Retinal pigment epithelial cell (primary cell): ENCODE measurements at places on chromosomes 6 and 20.

- DNase-seq, result no peak
Observed at GRCh38 chr20:4335722-4336121, 320.4 kb upstream of the RNF24 start.

DNA sequence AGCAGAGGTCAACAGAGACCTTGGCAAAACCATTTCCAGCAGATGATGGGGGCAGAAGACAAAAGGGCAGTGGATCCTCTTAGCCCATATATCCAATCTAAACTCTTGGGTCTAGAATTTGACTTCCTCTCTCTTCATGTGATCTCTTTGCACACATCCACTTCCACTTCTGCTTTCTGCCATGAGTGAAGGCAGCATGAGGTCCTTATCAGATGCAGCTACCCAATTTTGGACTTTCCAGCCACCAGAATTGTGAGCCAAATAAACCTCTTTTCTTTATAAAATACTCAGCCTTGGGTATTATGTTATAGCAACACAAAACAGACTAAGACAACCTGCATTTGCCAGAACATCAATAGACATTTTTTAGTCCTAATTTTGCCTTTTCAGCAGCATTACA, 191.6 kb downstream of the ADAT2 start:
- no peak for DNase-seq

GRCh38 chr6:29563435-29563965, 4.0 kb upstream of the UBD start:
- DNase-seq, result no peak

- DNase-seq, result no peak
Observed at GRCh38 chr6:45387236-45387635, 9.5 kb upstream of the SUPT3H start.

- DNase-seq, result peak; percentile 88
Observed at GRCh38 chr6:144797881-144798589, 512.9 kb downstream of the UTRN start.

- DNase-seq, result no peak
Observed at GRCh38 chr6:42220807-42221206, 3.1 kb upstream of the MRPS10 start.

DNA sequence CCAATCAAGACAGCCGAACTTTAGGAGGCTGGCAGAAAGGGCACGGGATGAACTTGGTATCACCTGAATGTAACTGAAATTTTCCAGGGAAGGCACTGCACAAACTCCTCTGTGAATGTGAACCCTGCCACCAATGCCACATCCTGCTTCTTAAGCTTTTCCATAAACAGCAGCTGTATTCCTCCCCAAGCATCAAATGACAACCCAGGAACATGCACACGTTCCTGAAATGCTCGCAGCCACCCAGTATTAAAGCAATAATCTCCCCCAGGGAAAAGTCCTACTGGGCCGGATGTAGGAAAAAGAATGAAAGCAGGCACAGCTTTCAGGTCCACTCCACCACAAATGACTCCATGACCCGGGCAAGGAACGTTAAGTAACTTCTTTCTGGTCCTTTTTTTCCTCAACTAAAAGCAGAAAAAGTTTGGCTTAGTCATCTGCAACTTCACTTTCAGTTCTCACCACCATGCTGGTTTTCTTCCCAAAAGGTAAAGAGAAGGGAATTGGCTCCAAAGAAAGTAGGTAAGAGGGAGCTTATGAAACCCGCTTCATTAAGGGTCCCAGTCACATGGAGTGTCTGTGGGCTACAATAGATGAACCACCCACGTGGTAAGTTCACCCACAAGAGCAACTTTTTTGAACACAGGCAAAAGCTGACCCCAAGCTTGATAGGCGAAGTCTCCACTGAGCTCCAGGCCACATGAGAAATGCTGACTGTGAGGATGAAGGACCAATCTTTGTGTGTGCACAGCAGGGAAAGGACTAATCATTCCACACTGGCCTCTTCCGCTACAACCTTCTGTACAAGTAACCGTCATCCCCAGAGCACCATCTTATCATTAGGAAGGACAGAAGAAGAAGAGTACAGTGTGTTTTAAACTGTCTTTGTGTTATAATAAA, 90.1 kb downstream of the HIVEP2 start:
- DNase-seq, result no peak

DNA sequence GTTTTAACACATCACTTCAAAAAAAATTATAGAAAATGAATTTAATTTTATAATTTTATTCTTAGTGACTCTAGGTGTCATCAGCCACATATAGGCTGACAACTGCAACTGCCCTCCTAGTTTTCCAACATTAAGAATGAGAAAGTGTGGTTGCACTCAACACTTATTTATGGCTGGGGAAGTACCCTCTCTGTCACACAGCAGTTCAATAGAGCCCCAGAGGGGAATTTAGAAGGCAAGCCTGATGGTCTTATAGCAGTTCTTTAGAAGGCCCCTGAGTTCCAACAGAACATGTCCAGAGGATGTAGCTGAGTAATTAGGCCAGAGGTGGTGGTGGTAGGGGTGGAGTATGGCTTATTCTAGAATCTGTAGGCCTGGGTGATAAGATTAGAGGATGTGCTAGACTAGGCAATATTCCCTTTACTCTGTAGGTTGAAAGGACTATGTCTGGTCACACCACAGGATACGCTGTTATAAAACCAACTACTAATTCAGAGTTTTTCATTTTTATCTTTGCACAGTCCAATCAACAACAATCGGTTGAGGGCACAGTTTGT, 226.5 kb upstream of the CITED2 start:
- DNase-seq, result no peak

DNA sequence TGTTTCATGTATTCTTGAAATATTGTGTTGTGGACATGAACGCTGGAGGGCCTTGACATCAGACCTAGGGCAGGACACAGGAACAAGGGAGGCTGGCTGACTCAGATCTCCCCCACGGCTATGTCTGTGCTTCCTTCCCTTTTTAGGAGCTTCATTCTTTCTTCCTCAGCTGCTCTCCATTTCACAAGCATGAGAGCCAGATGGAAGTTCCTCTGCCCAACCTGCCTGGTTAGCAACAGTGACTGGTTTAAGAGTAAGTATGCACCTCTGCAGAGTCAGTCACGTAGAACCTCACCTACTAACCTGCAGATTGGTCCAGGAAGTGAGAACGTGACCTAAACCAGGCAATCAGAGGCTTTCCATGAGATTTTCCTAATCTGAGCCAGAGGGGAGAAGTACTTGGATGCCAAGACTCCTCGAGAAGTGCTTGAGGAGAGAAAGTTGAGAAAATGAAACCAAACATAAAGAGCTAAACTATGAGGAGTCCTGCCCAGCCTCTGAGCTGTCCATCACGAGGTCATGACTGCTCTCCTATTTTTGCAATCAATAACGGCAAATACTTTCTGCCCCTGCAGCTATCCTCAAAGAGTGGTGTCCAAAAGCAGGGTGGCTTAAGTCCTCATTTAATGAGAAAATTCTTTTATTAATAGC, 465.2 kb upstream of the CITED2 start:
- no peak for DNase-seq

- no peak for DNase-seq
Observed at GRCh38 chr6:19231878-19232561, 605.1 kb upstream of the ID4 start.

DNA sequence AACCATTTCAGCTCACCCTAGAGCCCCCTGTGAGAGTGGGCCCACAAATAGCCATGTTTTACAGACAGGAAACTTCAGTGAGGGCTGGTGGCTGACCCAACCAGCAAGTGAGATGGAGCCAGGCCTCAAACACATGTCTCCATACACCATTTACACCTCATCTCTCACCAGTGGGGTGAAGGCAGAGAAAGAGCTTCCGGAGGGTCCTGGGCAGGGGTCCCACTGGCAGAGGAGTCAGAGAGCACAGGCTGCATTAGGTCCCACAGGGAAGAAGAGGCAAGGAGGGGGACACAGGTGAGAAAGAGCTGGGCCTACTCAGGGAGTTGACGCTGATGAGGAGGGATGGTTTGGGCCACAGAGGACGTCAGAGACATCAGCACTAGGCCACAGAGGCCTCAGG, 172.6 kb downstream of the VEGFA start:
- no peak for DNase-seq

DNA sequence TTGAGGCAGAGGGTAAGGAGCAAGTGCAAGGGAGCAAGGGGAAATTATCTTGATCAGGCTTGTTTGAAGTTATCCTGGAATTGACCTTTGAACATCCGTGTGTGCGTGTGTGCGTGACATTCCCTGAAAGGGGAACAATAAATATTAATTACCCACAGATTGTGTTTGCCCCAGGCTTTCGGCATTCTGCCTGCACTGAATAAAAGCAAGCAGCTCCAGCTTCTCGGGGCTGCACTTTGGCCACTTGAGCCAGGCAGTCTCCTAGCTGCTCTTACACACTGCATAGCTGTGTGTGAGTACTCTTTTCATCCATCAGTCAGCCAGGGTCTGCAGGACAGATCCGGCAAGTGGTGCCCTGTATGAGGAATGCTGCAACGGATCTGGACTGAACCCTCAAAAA, 107.7 kb upstream of the BTN3A2 start:
- DNase-seq, result no peak

DNA sequence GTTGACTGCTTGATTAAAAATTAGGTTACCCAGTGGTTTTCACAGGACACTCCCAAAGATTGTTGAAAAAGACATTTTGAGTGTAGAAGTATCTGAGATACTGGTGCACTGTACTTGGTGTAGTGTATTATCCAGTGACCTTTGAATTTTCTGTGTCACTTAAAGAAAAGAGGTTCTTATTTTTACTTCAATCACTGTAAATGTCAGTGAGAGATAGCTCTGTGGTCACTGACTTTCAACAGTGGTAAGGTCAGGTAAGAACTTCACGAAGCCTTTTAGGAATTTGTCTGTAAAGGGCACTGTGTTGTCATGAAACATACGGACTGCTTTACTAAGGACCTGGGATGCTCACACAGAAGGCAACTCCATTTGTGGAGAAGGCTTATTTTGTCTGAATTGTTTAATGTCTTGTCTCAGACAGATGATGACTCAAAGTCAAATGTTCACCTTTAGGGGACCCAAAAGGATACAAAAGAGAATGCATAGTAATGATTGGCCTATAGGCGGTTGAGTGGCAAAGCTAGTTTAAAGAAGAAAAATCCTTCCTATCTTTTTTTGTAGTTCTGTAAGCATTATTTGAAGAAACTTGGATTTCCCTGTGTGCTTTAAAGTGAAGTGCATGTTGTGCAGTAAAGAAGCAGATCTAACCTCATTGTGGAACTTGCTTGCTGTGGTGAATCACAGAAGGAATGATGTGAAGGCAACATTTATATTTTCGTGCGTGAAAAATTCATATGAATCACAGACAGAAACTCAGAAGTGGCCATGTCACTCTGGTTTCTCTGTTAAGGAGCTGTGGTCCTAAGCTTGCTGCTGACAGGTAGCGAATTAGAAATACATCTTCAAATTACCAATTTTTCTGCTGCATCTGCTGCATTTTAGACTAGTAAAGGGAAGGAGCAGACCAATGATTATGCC, 47.3 kb downstream of the ZFAND3 start:
- DNase-seq, result no peak

DNA sequence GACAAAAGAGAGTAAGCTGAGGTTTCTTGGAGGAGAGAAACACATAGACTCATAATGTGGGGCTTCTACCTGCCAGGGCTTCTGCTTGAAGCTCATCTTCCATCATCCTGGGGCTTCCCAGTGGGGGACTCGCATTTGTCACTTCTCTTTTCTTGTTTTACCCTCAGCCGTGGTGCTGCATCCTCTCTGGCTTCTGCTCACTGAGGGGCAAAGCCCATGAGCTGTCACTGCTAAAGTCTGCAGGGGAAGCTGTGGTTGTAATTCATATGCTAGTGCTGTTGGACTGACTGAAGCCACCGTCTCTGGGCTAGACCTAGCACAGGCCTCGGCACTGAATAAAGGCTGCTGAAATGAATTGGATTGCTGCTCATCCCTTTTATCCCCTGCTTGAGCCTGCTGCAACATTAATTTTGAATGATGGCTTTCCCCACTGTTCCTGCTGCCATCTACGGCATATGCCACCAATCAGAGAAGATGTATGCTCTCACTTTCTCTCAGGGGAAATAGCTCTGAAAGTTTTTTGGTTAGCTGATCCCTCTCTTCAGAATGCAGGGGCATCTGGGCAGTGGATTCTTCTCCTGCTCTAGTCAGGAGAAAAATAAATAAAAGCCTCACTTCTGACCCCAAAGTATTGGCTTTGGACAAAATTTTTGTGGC, 568.4 kb upstream of the MAP3K7 start:
- no peak for DNase-seq

GRCh38 chr20:35856866-35857265, 85.1 kb downstream of the PHF20 start:
- DNase-seq, result no peak

GRCh38 chr6:6315660-6316059, 4.8 kb downstream of the F13A1 start:
- no peak for DNase-seq

DNA sequence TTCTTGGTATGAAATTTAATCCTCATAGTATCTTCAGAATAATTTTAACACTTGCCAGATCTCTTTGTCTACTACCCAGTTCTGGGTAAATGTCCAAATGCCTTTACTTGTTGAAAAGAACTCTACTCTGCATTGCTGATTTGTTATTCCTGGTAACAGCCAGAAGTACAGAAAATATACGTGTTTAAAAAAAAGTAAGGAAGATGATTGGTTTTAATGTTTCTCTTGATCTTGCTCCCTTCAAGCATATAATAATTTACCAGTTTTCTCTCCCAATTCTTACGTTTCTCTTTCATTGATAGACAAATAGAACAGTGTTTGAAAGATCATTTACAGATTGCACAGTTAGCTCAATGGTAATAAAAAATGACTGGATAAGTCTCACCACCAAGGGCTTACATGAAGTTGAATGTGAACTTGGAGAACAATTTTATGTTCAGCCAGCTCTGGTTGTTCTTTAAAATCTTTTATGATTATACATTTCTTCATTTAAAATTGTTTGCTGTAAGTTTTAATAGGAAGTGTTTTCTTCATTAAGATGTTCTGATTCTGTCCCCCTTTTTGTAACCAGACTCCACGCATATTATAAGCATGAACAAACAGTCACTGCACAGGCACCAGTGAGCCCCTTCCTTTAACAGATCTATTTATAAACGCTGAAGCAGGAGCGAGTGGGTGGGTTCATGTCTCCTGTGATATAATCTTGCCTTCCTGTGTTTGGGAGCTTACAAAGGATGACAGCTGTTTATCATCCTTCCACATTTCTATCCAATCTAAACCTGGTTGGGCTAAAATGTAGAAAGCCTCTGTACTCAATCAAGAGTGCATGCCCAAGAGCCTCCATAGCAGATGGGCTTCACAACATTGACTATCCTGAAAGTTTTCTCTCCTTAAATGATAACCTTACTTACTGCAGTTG, 299.5 kb downstream of the PRL start:
- no peak for DNase-seq
